Activated effector memory CD4-positive, alpha-beta T cell treated with anti-CD3 and anti-CD28 coated beads, Interleukin-2, amount 50 U/mL, for 16 hours (primary cell): ENCODE measurements at places on chromosomes 11 and 22.
A peak's percentile ranks its signal among the peaks of the same experiment; 100 is the strongest.

GRCh38 chr11:96229354-96229977 lies 113.5 kb downstream of the MAML2 start:
- no peak for DNase-seq

GRCh38 chr11:7672960-7673723 lies at the start of gene CYB5R2:
Gene CYB5R2, minus strand, starts transcription at chr11:7673500. Its CDS starts 675 bp downstream, at chr11:7672825.
- peak; percentile 61 for DNase-seq

DNA sequence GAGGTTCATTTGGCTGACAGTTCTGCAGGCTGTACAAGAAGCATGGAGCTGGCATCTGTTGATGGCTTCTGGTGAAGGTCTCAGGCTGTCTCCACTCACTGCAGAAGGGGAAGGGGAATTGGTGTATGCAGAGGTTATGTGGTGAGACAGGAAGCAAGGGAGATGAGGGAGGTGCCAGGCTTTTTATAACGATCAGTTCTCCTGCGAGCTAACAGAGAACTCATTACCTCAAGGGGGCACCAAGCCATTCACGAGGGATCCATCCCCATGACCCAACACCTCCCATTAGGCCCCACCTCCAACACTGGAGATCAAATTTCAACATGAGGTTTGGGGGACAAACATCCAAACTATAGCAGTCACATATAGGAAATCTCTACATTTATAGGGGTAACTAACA lies 38.7 kb upstream of the E2F8 start:
- no peak for DNase-seq

DNA sequence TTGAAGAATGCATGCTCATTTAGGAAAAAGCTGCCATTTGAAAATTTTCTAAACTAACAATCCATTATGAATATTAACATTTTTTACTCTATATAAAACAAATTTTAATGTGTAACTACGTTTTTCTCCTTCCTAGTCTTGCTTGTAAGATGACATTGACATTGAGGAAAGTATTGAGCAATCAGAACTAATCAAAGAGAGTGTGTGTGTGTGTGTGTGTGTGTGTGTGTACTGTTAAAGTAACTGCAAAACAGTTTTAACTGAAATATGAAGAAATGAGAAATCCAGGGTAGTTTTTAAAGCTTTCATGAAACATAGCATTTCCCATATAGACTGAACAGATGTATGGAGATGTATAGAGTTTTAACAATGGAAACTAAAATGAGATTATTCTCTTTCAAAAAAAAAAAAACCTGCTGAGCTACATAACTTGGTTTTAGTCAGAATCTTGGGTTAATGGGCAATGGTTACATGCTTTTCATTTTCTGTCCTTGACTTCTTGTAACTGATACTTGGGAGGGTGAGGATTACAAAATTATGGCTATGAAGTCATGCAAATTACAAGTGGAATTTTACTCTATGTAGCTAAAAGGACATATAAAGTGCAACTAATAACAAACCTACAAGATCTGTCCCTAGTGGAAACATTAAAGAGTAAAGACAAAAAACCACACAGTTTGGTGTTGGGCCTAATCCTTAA lies 2.0 kb downstream of the PDGFD start:
- DNase-seq, result no peak

GRCh38 chr11:64265176-64266160 lies 14.1 kb downstream of the PLCB3 start:
- no peak for DNase-seq

DNA sequence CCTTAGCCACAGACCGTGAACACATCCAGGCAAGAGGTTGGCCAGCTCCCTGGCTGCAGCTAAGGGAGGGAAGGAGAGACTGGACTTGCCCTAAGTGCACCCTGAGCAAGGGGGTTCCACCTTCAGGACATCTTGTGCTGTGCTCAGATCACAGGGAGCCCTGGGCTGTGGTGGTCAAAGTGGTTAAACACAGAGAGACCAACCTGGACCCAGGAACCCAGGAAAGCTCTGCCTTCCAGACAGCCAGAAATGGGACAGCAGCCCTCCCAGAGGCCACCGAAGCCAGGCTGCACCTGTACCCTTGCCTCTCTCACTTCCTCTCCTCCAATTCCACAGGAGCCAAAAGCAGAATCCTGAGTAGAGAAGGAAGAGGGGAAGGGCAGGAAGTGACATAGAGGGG lies 105.2 kb upstream of the TMEM45B start:
- peak; percentile 27 for DNase-seq

DNA sequence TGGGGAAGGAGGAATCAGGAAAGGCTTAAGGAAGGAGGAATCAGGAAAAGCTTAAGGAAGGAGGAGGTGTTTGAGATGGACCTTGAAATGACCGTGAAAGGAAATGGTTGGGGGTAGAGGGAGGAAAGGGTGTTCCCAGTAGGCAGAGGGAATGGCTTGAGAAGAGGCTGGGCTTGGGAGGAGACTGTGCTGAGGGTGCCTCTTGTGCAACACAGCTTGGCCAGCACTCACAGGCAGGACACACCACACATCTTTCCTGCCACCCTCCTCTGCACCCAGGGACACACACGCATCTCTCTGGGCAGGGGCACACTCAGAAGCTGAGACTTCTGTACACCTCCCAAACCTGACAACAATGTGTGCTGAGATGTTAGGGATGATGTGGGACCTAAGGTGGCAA lies 151.4 kb downstream of the FBXO7 start:
- DNase-seq, result no peak

GRCh38 chr11:65478388-65479183 lies 20.3 kb upstream of the MALAT1 start:
- DNase-seq, result no peak

DNA sequence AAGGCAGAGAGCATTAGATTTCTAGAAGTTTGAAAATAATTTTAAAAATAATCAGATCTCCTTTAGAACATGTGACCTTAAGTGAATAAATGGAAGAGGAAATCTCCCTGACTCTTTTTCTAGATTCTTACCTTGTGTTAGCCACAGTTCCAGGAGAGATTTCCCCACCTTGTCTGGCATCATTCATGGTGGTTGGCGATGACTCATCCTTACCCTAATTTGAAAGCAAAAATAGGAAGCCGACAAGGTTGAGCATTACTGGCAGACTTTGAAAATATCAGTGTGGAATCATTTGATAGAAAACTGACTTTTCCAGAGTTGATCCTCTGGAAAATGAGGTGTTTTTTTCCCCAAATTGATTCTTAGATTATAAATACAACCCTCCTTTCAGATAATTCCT lies 48.1 kb downstream of the CNTN5 start:
- DNase-seq, result no peak

DNA sequence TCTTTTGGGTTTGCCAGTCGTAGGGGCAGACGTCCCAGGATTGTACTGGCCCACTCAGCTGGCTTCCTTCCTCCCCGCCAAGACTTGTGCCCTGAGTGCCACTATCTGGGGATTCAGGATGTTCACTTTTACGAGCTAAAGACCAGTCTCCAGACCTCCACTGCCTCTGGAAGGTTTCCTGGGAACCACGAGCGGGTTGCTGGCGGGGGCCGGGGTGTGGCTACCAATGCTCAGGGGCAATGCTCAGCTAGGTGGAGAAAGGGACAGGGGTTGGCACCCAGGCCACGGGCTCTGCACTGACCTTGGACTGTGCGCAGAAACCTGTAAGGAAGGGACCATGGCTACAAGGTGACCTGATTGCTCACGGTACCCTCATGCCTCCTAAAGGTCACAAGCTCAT lies 2.2 kb downstream of the NEFH start:
- no peak for DNase-seq

- no peak for DNase-seq
These were observed 60.8 kb upstream of the CCDC179 start for GRCh38 chr11:22920939-22921565.

DNA sequence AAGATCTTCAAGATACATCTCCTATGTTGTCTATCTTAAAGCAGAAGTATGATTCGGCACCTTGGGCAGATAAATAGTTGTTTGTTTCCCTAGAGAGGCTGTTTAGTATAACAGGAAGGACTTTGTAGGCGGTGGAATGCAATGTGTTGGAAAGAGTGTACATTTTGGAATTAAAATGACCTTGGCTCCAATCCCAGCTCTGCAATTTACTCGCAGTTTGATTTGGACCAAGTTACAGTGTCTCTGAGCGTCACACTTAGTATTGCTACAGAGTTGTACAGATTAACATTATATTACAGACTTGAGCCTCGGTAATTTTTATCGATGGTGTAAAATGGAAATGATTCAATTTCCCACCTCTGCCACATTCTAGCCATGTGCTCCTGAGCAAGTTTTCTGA lies 265.3 kb downstream of the OPCML start:
- no peak for DNase-seq

- no peak for DNase-seq
These were observed 11.9 kb upstream of the ISX start for GRCh38 chr22:35054064-35054463.

DNA sequence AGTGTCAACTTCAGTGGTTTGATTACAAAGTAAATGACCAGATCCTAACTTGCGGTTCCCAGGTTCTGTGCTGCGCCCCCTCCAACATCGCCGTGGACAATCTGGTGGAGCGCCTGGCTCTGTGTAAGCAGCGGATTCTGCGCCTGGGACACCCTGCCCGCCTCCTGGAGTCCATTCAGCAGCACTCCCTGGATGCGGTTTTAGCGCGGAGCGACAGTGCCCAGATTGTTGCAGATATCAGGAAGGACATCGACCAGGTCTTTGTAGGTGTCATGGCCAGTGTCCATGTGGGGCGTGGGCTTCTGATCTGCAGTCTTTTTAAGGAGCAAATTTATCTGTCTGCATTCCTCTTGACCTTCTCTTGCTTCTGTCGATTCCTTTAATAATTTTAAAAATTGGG lies 11.1 kb downstream of the IGHMBP2 start:
- DNase-seq, result no peak

DNA sequence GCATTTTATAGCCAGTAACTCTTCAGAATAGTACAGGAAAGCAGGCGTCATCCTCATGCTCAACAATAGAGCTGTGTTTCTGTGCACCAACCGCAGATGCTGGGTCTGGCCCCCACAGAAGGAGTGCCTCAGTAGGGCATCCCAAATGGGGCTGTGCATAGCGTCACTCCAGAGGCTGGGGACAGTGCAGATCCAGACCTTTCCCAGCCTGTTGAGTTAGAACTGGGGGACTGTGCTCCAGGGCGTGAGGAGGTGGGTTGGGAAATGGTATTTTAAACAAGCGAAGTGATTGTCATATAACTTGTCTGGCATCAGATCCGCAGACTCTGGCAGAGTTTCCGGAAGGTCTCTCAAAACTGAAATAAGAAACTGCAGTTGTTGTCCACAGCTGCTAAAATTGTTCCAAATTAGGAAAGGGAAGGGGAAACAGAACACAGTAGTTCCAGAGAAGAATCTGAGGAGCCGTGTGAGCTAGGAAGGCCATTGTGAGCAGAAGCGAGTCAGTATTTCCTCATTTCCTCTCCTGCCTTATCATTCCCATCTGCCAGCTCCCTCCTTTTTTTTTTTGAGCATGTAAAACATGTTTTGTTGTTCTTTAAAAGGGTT lies 52.2 kb downstream of the JAM3 start:
- DNase-seq, result no peak

DNA sequence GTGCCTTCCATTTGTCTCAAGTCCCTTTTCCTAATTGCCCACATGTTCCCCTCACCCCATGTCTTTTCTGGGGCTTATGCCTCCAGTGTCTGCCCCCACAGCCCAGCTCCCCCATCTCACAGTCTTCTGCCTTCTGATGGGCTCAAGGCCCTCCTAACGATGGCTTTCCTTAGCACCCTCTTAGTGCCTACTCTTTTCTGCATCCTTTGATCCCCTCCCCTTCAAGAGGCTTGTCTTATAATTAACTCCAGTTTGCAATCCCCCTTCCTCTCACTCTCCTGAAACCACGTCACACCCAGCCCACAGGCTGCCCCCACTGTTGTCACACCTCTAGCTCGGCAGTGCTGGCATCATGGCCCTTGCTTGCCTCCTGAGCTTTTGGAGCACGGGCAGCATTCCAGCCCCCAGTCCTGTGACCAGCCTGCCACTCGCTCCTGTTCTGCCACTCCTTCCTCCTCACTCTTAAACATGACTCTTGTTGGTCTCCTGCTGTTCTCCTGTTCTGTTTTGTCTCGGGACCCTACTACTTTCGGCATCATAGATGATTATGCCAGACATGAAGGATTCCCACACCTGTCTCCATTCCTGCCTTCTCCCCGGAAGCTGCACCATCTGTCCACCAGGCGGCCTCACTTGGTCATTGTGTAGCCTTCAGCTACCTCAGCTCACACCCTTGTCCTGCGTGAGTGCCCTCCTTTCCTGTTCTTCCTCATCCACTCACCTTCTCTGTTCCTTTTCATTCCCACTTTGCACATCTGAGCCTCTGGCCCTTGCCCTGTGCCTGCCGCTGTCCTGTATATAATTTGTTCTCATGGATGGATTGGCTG lies 26.1 kb downstream of the UBE2L3 start:
- DNase-seq, result no peak

DNA sequence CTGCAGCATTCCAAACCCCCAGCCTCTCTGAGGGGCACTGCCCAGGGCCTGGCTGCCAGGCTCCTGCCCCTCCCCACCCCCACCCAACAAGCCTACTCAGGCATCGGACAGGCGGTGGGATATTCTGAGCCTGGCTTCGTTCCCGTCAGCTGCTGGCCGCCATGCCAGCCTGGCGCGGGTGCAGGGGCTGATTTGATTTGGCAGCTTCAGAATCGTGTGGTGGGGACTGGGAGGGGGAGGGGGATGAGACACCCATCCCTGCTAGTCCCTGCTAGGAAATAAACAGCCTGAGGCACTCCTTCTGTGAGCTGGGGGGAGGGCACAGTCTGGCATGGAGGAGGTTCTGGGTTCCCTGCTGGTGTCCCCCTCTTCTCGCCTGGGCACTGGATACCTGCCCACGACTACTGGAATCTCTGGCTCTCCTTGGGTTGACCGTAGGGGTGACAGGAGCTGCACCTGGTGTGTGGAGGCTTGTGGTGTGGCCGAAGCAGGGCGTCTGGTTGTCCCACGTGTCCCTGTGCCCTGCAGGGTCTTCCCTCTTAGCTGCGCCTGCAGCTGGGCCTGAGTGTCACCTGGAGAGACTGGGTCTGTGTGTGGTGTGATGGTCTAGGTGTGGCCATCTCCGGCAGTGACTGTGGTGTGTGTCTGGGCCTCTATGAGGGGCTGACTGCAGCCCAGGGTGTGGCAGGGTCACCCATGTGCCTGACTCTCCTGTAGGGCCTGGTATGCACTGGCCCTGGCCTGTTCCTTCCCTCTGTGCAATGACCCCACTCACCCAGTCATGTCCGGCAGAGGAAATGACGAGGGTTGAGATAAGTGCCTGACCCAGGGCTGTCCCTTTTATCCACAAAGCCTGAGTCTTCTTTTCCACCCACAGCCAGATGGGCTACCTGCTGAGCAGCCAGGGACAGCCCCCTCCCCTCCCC lies 42.2 kb downstream of the PDE2A start:
- DNase-seq, result no peak

DNA sequence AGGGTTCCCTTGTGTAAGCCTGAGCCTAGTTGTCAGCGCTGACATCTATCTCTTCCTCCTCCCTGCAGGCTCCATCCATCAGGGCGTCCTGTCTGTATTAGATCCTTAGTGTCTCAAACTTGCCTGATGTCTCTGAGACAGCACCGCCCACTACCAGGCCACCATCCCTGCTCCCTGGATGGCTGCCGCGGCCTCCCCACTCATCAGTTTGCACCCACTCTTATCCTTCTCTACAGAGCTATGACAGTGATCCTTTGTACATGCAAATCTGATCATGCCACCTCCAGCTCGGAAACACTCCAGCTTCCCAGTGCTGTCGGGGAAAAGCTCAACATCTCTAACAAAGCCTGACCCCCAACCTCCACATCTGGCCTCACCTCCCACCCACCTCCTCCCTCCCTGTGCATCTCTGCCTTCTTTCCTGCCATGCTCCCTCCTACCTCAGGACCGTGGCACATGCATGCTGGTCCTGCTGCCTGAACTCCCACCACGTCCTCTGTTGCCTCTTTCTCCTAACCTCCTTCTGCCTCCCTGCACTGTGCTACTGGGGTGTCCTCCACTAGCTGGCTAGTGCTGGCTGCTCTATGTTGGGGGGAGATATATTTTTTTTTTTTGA lies 61.6 kb upstream of the EIF3D start:
- no peak for DNase-seq

- DNase-seq, result peak; percentile 34
These were observed 20.2 kb downstream of the CHST1 start for GRCh38 chr11:45644981-45645889.
